CD4-positive, CD25-positive, alpha-beta regulatory T cell (primary cell): ENCODE measurements at places on chromosomes 1 and 21.

GRCh38 chr1:20660847-20661206 is 342 bp downstream of the DDOST start:
- H3K4me3 ChIP-seq, result peak overlapping the region; percentile 91
- peaks cover 25% of the 10 kb centered on the region for H3K36me3 ChIP-seq
- H3K27me3 ChIP-seq, result no peaks in the 10 kb centered on the region
- peaks cover 38% of the 10 kb centered on the region for H3K4me1 ChIP-seq

DNA sequence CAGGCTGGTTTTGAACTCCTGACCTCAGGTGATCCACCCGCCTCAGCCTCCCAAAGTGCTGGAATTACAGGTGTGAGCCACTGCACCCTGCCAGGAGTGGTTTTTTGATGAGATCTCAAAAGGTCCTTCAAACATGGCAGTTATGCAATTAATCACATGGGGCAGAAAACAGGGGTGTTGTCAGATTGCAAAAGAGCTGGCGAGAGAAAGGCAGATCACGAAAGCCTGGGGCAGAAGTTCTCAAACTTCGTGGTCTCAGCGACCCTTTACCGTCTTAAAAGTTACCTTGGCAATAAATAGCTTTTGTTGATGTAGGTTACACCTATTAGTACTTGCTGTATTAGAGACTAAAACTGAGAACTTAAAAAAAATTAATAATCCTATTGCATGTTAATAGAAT is 16.1 kb downstream of the CNR2 start:
- no peak overlapping the region for H3K27ac ChIP-seq
- H3K36me3 ChIP-seq, result no peaks in the 10 kb centered on the region
- no peak overlapping the region for H3K4me3 ChIP-seq
- H3K4me1 ChIP-seq, result no peaks in the 10 kb centered on the region
- DNase-seq, result no peak

GRCh38 chr21:34822942-34823341 is 154.1 kb downstream of the CLIC6 start:
- H3K27me3 ChIP-seq, result no peaks in the 10 kb centered on the region
- H3K4me1 ChIP-seq, result no peaks in the 10 kb centered on the region
- no peak overlapping the region for H3K4me3 ChIP-seq

DNA sequence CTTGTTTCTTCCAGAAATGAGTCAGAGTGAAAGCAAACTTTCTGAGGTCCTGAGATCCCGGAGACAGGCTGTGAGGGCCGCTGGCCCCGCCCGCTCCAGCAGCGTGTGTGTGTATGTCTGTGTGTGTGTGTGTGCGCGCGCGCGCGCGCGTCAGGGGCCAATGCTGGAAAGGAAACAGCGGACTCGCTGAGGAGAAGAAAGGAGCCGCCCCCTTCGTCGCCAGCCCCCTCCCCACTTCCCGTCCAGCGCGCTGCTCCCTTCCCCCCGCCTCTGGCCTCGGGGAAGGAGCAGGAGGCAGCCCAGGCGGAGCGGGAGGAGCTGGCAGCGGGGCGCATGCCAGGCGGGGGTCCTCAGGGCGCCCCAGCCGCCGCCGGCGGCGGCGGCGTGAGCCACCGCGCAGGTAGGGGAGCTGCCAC is at the start of gene DISC1:
DISC1 (plus strand) TSS at position 256 of the 416 bp plus-strand sequence; CDS start at position 334, 78 bp downstream.
- H3K27me3 ChIP-seq, result no peaks in the 10 kb centered on the region
- H3K36me3 ChIP-seq, result no peaks in the 10 kb centered on the region
- H3K4me1 ChIP-seq, result peaks cover 33% of the 10 kb centered on the region
- DNase-seq, result peak; percentile 86

- no peaks in the 10 kb centered on the region for H3K36me3 ChIP-seq
- H3K27me3 ChIP-seq, result no peaks in the 10 kb centered on the region
- DNase-seq, result no peak
- H3K4me1 ChIP-seq, result peaks cover 18% of the 10 kb centered on the region
- H3K27ac ChIP-seq, result no peak overlapping the region
These were observed 50.7 kb downstream of the UBE2T start for GRCh38 chr1:202291001-202291400.

- H3K36me3 ChIP-seq, result no peaks in the 10 kb centered on the region
- H3K4me3 ChIP-seq, result no peak overlapping the region
- H3K27me3 ChIP-seq, result no peaks in the 10 kb centered on the region
- H3K4me1 ChIP-seq, result no peaks in the 10 kb centered on the region
- H3K27ac ChIP-seq, result no peak overlapping the region
These were observed 52.6 kb downstream of the PCNX2 start for GRCh38 chr1:233242827-233243483.

GRCh38 chr1:201229771-201230635 is 39.4 kb downstream of the IGFN1 start:
- no peak overlapping the region for H3K27ac ChIP-seq
- no peak overlapping the region for H3K4me3 ChIP-seq
- no peak for DNase-seq

GRCh38 chr1:205318231-205318991 is 3.1 kb downstream of the NUAK2 start:
- H3K4me3 ChIP-seq, result peak overlapping the region; percentile 91
- peaks cover 4% of the 10 kb centered on the region for H3K36me3 ChIP-seq

- H3K27me3 ChIP-seq, result no peaks in the 10 kb centered on the region
- no peak overlapping the region for H3K4me3 ChIP-seq
- H3K4me1 ChIP-seq, result no peaks in the 10 kb centered on the region
- no peak overlapping the region for H3K27ac ChIP-seq
- H3K36me3 ChIP-seq, result no peaks in the 10 kb centered on the region
These were observed 1796.9 kb downstream of the NCAM2 start for GRCh38 chr21:22795091-22795490.

- DNase-seq, result no peak
- no peak overlapping the region for H3K4me3 ChIP-seq
- no peaks in the 10 kb centered on the region for H3K4me1 ChIP-seq
These were observed 740.5 kb upstream of the B3GALT2 start for GRCh38 chr1:193926956-193927355.

DNA sequence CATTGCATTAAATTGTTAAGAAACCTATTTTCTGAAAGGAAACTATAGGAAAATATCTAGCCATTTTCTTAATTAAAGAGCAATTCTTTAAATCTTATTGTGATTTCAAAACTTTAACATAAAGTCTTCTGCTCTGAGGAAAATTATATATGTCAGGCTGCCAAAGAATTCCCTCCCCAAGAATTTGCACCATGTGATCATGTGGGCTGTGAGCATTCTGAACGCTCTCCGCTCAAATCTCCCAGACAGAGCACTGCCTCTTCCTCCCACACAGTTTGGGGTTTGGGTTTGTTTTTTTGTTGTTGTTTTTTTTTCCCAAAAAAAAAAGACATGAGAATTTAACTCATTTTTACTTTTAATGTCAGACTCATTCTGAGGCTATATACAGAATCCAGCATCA is 155.9 kb upstream of the PALMD start:
- no peak overlapping the region for H3K4me3 ChIP-seq
- no peaks in the 10 kb centered on the region for H3K4me1 ChIP-seq
- H3K27ac ChIP-seq, result no peak overlapping the region
- H3K27me3 ChIP-seq, result no peaks in the 10 kb centered on the region
- H3K36me3 ChIP-seq, result no peaks in the 10 kb centered on the region

DNA sequence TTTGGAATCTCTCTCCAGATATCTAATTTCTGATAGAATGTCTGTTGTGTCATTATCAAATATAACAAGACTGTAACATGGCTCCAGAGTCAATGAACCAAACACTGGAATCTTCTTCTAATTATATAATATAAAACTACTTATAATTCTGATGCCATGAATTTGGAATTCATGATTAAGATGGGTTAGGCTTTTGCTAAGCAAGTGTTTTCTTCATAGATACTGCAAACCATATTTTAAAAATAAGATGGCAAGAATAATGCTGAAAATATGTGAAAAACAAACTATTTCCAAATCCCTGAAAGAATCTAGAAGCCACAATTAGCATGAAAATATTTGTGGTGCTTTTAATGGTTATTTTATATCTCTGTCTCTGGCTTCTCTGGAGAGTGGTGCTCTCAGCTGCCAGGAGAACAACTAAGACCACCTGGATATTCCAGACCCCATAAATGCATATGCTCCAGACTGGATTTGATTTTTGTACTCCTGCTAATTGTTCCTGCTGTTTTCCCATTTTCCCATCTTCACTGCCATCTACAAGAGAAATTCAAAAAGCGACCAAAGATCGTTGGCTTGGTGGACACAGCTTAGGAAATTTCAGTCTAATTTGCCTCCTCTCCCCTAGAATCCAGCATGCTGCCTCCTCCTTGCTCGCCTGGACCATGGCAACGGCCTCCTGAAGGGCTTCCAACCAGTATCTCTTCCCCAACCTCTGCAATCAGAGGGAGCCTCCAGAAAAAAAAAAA is 418.9 kb downstream of the SETD4 start:
- no peaks in the 10 kb centered on the region for H3K4me1 ChIP-seq
- H3K36me3 ChIP-seq, result no peaks in the 10 kb centered on the region
- peaks cover 3% of the 10 kb centered on the region for H3K27me3 ChIP-seq
- no peak for DNase-seq

DNA sequence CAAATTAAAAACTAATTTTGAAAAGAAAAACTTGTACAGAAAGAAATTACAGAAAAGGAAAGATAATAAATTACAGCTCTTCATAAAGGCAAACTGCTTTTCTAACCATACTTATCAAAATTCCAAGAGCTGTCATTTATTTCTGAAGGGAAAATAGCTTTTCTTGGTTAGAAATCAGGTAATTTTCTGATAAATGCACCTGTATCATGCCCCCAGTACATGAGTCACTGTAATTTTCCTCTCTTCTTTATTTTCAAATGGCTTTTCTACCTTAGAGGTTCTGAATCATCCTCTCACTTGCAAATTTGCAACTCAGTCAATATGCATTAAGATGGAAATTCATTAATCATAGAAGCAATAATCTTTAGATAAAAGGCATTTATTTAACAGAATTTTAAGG is 100.1 kb downstream of the SLC35F3 start:
- no peaks in the 10 kb centered on the region for H3K4me1 ChIP-seq
- no peaks in the 10 kb centered on the region for H3K36me3 ChIP-seq
- no peak for DNase-seq
- no peak overlapping the region for H3K27ac ChIP-seq
- no peak overlapping the region for H3K4me3 ChIP-seq

- H3K36me3 ChIP-seq, result no peaks in the 10 kb centered on the region
- no peak for DNase-seq
- no peak overlapping the region for H3K4me3 ChIP-seq
- H3K27ac ChIP-seq, result no peak overlapping the region
- peaks cover 5% of the 10 kb centered on the region for H3K27me3 ChIP-seq
These were observed 120.3 kb downstream of the C1orf21 start for GRCh38 chr1:184507165-184507564.

- no peaks in the 10 kb centered on the region for H3K4me1 ChIP-seq
- H3K27ac ChIP-seq, result no peak overlapping the region
- H3K27me3 ChIP-seq, result no peaks in the 10 kb centered on the region
- DNase-seq, result no peak
- H3K4me3 ChIP-seq, result no peak overlapping the region
These were observed 541.4 kb upstream of the B3GALT2 start for GRCh38 chr1:193727850-193728249.

- no peak for DNase-seq
- no peak overlapping the region for H3K4me3 ChIP-seq
- H3K27me3 ChIP-seq, result no peaks in the 10 kb centered on the region
- no peaks in the 10 kb centered on the region for H3K4me1 ChIP-seq
These were observed 186.4 kb upstream of the PTGFR start for GRCh38 chr1:78304341-78304740.

GRCh38 chr1:204945565-204945977 is 74.9 kb downstream of the NFASC start:
- no peaks in the 10 kb centered on the region for H3K27me3 ChIP-seq
- DNase-seq, result no peak
- no peak overlapping the region for H3K27ac ChIP-seq

DNA sequence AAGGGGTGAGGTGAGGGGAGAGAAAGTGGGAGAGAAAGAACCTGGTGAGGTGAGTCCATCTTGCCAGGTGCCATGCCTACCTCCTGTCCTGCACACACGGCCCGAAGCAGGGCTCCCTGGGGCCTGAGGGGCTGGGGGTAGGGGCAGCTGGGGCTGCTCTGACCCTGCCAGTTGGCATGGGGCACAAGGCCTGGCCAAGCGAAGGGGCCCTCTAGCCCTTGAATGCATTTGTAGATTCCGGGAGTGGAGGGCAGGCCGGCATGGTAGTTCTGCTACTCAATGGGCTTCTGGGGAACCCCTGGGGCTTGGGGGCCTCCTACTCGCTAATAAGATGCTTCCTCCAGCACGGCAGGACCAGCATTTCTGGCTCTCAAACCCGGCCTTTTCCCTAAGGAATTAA is 3.6 kb upstream of the PRDM16 start:
- no peaks in the 10 kb centered on the region for H3K36me3 ChIP-seq
- no peak overlapping the region for H3K27ac ChIP-seq
- H3K27me3 ChIP-seq, result no peaks in the 10 kb centered on the region
- no peak overlapping the region for H3K4me3 ChIP-seq
- no peak for DNase-seq

DNA sequence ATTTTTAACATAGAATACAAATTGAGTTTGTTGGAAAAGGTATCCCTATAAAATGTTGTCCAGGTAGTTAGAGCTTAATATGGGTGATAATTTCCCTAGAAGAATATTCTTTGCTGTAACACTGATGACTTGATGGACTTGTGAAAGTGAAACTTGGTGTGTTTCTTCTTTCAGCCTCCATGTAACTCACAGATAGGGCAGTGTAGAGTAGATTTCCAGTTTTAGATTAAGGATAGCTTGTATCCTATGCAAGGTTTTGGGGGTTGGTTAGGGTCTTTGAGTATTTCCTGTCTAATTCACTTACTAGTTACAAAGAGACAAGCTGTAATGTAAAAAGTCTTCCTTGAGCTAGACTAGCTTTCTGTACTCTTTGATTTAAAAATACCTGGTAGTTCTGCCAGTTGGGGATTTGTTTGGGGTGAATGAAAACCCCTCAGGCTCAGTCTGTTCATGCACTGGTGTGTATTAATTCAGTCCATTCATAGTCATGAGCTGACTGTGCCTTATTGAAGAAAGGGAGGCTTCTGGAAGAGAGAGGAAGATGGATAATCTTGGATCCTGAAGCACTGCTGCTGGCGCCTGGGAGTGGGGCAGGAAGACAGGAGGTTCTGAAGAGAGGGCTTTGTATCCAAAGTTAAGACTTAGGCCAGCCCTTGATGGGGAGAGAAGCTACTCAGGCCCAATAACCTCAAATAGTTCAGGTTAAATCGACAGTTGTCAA is 83.6 kb downstream of the CAMTA1 start:
- DNase-seq, result no peak
- H3K27ac ChIP-seq, result no peak overlapping the region
- no peaks in the 10 kb centered on the region for H3K27me3 ChIP-seq
- H3K4me3 ChIP-seq, result no peak overlapping the region
- H3K4me1 ChIP-seq, result peaks cover 10% of the 10 kb centered on the region

DNA sequence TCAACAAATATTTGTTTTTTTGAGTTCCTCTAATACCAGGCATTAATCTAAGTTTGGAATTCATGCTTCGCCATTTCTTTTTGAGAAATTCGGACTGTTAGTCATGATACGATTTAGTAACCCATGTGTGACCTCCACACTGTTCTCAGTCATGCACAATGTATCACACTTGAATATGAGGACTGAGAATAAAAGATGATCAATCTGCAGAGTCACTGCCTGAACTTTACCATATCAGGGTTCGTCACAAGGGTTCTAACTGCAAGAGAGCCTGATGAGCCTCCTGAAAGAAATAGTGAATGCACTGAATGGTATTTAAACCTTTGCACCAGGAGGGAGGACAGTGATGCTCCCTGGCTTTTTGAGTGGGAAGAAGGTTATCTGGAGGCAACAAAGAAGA is 10.9 kb upstream of the FASLG start:
- no peak overlapping the region for H3K27ac ChIP-seq
- no peak overlapping the region for H3K4me3 ChIP-seq
- H3K27me3 ChIP-seq, result no peaks in the 10 kb centered on the region
- no peak for DNase-seq
